ENCODE measurements at places on chromosomes 11 and 22.

GRCh38 chr22:46574993-46575910 lies 37.8 kb upstream of the CELSR1 start:
- H3K27me3 ChIP-seq: no peaks in the 10 kb centered on the region
- no peak overlapping the region for H3K4me3 ChIP-seq
- H3K4me1 ChIP-seq: peaks cover 40% of the 10 kb centered on the region
- H3K36me3 ChIP-seq: no peaks in the 10 kb centered on the region
- no peak for DNase-seq

GRCh38 chr22:36856121-36856791 lies 4.5 kb upstream of the NCF4 start:
- no peaks in the 10 kb centered on the region for H3K27me3 ChIP-seq
- no peak overlapping the region for H3K4me3 ChIP-seq
- H3K27ac ChIP-seq: no peak overlapping the region
- H3K4me1 ChIP-seq: peaks cover 12% of the 10 kb centered on the region
- H3K36me3 ChIP-seq: no peaks in the 10 kb centered on the region

GRCh38 chr11:57604296-57605027 lies 7.0 kb downstream of the SERPING1 start:
- peaks cover 42% of the 10 kb centered on the region for H3K36me3 ChIP-seq
- no peak for DNase-seq
- no peak overlapping the region for H3K4me3 ChIP-seq
- H3K4me1 ChIP-seq: peaks cover 3% of the 10 kb centered on the region

DNA sequence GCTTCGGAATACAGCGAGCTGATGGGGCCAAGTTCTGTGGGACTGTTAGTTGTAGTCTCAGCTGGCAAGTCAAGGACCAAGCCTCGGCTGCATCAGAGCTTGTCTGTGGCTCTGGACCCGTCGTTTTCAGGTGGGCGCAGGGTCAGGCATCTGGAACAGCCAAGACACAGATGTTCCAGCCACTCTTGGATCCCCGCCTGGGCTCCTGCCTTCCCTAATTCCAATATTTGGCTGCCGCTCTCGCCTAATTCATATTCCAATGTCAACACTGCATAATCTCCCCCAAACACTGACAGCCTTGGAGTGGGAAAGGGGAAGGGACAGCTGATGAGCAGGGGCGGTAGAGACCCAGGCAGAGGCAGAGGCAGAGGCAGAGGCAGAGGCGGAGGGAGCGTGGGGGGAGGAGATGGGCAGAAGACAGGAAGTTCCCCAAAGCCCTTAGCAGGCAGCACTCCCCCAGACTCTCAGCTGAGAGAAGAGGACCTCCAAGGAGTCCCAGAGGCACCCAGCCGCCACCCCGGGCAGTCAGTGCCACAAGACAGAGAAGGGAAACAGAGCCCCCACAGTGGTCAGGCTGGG lies 49.6 kb upstream of the SLC35C1 start:
- H3K4me1 ChIP-seq: peaks cover 6% of the 10 kb centered on the region
- DNase-seq: no peak
- H3K4me3 ChIP-seq: no peak overlapping the region
- H3K27ac ChIP-seq: no peak overlapping the region

DNA sequence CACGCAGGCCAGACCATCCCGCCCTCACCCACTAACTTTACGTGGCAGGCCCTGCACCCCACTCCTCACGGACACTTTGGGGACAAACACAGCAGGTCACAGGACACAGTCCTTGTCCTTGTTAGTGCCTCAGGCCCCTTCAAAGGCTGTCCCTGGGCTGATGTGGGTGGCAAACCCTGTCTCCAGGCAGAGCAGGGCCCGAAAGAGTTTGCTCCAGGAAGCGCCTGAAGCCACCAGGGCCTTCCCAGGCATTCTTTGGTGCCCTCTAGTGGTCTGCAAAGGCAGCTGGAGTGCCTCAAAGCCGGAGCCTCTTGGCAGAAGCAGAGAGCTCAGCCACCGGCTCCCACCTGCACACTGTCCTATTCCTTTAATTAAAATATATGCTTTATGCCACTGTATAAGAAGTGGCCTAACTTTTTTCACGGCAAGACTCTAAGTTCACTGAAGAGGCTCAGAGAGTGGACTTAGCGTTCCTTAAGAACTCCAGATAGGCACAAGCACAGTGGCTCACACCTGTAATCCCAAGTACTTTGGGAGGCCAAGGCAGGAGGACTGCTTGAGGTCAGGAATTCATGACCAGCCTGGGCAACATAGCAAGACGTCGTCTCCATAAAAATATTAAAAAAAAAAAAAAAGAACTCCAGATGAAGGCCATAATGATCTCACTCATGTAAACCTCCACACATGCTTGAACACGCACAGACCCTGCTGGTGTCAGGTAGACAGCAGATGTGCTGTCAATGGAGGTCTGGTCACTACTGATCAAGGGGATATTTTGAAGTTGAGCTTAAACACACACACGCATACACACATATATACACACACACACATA lies 11.1 kb downstream of the TXN2 start:
- peak overlapping the region; percentile 61 for H3K27ac ChIP-seq
- H3K27me3 ChIP-seq: no peaks in the 10 kb centered on the region
- no peak overlapping the region for H3K4me3 ChIP-seq
- peaks cover 19% of the 10 kb centered on the region for H3K4me1 ChIP-seq

- H3K4me1 ChIP-seq: no peaks in the 10 kb centered on the region
- no peaks in the 10 kb centered on the region for H3K27me3 ChIP-seq
- no peak overlapping the region for H3K4me3 ChIP-seq
- H3K36me3 ChIP-seq: no peaks in the 10 kb centered on the region
Measured at GRCh38 chr22:27409299-27409698, 392.3 kb downstream of the MN1 start.

Measured in esophagus squamous epithelium (tissue), 5 donors.